ENCODE measurements at places on chromosomes 12 and 14. TPM values are rescaled to one million over a fixed set of nuclear protein-coding genes. Genes with fewer than 3 reads are reported as not detected.

Gene SYT1
- not detected for polyA plus RNA-seq

Gene POTEG
- not detected for polyA plus RNA-seq

Gene IL22
- not detected for polyA plus RNA-seq

Gene ETFBKMT
- polyA plus RNA-seq = 2.3 TPM

Gene ZFYVE1
- 9.0 TPM for polyA plus RNA-seq

Gene GPX2
- polyA plus RNA-seq = 1,392 TPM

Gene ATL1
- 6.6 TPM for polyA plus RNA-seq

Gene SCAF11
- polyA plus RNA-seq = 30.7 TPM

Gene SLC4A8
- polyA plus RNA-seq = 1.1 TPM

Gene FGF6
- not detected for polyA plus RNA-seq

Gene CMTM5
- polyA plus RNA-seq = not detected

Measured in sigmoid colon (tissue), 7 donors.